ENCODE measurements at places on chromosomes 1 and 21.

GRCh38 chr1:94037392-94038229 lies 83.3 kb downstream of the ABCA4 start:
- DNase-seq, result no peak

- DNase-seq, result no peak
Measured at GRCh38 chr1:29984862-29985605, 738.4 kb downstream of the MATN1 start.

DNA sequence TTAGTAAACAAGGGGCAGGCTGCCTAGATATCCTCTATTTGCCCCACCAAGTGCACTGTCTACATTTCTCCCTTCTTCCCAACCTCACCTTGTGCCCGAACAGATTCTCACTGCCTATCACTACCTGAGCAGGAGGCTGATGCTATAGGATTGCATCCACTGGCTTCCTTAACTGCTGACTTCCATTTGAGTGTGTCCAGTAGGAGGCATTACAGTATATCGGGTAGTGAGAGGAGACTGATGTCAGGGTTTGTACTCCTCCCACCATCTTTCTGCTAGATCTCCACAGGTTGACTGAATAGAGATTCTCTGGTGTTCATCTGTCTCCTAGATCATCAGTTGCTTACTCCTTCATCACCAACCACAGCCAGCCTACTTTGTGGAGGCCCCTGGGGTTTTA lies 796.3 kb downstream of the LRRIQ3 start:
- DNase-seq, result no peak

- DNase-seq, result no peak
Measured at GRCh38 chr1:86515597-86515996, 31.3 kb upstream of the CLCA4 start.

GRCh38 chr1:231724876-231725647 lies 98.5 kb downstream of the DISC1 start:
- DNase-seq, result no peak

DNA sequence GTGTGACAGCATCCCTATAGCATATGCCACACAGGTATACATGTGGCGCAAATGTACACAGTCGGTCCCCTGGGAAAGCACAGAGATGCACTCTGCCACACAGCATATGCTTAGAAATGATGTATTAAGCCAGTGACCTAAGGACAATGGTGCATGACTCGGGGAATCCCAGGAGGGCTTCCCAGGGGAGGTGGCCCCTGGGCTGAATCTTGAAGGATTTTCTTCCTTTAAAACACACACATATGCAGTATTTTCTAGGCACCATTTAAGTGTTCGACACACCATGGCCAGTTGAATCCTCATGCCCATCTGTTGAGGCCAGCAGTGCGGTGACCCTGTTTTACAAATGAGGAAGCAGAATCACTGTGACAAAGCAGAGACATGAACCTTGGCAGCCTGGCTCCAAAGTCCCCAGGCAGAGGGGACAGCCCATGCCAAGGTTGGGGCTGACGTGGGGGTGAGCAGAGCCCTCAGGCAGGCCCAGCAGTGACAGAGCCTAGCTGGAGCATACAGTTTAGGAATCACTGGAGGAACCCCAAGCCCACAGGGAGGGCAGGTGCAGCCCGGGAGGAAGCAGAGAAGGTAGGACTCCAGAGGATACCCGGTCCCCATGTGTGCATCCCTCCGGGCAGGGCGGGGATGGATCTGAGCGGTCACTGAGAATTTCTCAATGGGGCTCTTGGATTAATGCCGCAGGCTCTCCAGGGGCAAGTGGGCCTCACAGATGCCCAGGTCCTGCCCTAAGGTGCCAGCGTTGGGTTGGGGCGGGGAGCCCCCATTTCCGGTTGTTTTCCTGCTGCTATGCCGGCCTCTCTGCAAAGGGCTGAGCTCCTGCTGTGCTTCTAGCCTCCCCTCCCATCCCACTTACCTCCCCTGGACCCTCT lies 28.4 kb downstream of the WNT3A start:
- no peak for DNase-seq

GRCh38 chr1:17587693-17588047 lies 48.2 kb downstream of the ARHGEF10L start:
- DNase-seq, result no peak

GRCh38 chr21:44596068-44596725 lies 3.9 kb upstream of the KRTAP10-6 start:
- peak; percentile 12 for DNase-seq

DNA sequence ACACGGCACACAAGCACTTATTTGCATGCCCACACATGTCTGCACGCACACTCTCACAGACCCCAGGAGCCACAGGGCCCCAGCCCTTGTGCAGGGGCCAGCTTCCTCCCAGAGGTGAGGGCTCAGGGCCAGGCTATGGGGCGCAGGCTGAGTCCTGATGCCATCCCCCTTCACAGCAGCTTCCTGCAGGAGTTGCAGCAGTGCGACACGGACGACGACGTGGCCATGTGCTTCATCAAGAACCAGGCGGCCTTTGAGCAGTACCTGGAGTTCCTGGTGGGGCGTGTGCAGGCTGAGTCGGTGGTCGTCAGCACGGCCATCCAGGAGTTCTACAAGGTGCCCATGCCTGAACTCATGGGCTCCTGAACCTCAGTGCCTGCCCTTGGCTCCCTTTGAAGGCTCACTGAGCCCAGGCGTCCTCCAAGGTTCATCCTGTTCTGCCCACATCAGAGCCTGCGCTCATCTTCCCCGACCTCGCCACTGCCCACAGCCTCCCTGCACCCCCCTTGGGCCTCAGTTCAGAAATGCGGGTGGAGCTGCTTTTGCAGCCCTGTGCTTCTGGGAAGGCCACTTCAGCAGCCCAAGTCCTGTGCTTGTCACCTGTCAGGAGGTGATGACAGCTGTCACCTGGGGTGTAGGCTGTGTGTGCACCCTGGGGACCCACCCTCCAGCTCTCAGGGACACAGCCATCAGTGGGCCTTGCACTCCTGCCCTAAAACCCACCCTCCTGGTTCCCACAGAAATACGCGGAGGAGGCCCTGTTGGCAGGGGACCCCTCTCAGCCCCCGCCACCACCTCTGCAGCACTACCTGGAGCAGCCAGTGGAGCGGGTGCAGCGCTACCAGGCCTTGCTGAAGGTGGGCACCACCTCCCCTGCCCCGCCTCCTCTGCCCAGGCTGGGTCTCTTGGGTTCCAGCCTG lies 66.6 kb downstream of the TRIM11 start:
- DNase-seq, result no peak

DNA sequence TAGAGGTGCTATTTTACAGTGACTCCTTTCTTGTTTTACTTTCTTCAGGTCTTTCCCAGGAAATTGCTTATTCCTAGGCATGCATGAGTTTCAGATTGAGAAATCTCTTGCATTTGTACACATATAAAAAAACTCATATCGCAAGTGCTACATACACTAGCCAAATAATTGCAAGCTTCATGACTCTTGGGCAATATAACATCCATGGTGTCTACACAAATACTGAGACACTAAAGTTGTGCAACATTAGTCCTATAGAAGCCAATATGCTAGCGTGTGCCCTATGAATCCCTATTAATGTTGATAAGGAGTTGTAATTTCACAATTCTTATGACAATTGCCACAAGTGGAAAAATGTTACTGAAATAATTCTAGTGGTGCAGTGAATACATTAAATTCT lies 591.0 kb downstream of the ADGRL2 start:
- no peak for DNase-seq

DNA sequence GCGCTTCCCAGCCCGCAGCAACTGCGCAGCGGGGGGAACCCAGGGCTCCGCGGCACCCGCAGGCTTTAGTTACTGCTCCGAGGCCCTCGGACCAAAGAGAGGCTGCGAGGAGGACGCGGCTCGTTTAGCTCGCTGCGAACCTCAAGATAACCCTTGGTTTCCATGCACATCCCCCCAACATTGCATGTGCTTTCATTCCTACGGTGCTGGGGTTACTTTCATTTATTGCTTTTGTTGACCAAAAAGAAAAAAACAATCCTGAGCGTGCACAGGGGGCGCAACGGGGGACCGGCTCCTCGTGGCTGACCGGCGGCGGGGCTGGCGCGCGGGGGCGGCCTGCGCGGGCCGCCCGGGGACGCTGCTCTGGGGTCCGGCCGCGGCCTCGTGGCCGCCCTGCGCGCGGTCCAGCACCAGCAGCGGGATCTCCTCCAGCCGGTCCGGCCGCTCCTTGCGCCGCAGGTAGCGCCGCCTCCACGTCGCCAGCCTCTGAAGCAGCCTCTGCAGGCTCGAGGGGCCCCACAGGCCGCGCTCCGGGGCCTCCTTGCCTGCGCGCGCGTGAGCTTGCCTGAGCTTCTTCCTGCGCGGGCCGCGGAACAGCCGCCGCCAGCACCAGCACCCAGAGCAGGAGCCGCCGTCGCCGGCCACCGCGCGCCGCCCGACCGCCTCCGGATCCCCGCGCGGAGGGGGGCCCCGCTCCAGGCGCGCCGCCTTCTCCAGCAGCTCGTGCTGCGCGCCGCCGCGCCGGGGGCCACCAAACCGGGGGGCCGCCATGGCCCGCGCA lies 77.4 kb downstream of the DESI2 start:
- DNase-seq, result peak; percentile 37

DNA sequence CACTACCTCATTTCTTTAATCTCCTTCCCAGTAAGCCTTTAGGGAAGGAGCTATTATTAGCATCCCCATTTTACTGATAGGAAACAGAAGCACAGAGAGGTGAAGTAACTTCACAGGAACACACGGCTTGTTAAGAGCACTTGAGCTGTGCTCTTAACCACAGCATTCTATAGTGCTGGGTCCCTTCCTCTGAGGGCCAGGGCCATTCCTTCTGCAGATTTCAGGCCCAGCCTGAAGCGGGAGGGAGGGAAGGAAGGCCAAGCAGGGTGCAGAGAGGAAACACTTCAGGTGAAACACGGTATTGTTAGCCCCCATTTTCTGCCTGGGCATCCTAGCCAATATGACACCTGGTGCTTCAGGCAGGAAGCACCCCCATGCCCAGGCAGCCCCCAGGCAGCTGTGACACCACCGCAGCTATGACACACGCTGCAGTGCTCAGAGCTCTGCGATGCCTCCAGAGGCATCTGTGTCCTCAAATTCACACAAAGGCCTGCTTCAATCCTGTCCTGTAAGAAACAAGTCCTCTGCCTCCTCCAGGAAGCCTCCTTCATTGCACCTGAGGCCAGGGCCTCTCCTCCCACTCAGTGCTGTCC lies 4.5 kb upstream of the EXTL1 start:
- DNase-seq, result no peak

DNA sequence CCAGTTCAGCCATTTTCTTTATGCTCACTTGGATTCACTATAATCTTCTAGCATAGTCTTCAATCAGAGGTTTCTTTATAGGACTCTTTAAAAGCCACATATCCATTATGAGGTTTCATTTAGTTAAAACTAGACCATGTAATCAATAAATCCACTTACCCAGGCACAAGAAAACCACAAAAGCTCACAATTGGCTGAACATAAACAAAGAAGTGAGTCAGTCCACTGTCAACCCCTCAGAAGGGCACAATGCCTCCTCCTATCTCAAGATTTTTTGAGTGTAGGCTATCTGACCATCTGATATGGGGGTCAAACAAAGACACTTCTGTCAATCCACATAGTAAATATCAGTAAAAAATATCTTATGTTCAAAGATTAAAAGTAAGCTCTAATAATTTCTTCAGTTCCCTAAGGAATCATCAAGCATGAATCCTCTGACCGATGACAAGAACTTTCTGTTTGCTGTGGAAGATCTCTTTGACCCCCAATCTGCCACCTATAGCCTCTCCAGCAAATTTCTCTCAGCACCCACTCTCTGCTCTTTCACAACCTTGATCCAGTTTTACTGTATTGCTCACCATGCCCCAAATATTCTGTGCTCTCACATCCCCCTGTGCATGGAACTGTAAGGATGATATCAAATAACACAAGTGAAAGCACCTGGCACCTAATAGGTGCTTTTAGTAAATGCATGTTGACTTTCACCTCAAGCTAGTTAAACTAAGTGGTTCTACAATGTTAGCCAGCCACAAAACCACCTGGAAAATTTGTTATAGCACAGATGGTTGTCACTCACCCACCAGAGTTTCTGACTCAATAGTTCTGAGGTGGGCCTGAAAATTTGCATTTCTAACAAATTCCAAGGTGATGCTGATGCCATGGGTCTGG lies 16.7 kb downstream of the RAB3B start:
- no peak for DNase-seq

DNA sequence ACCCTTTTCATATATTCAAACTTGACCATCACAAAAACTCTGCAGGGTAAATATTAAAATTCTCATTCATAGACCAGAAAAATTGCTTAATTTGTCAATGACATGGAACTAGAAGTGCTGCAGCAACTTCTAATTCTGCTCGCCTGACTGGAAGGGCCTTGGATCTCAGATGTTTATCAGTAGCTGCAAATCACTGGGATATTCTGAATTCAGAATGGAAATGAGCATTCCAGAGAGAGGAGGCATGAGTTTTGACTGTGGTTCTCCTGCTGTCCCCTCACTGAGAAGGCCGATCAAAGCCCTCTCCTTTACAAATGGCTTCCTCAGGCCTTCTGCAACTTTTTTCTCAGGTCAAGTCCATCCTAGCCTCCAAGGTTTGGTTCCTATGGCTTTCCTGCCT lies 171.3 kb upstream of the FAM78B start:
- DNase-seq, result no peak

DNA sequence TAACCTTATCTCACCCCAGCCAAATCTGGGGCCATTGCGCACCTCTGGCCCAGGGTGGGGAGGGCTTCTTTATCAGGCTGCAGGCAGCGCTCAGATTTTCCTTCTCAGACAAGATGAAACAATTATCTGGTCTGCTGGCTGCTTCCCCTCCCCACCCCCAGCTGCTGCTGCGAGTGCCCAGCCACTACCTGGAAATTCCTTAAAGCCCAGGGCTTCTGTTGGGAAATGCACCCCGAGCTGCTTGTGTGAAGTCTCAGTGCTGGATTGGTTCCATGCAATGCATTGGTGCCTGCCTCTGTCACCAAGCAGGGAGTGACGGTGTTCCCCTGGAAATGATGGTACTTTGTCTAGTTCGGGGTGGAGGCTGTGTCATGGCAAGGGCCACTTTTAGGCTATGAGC lies 18.5 kb upstream of the ACTL8 start:
- no peak for DNase-seq

DNA sequence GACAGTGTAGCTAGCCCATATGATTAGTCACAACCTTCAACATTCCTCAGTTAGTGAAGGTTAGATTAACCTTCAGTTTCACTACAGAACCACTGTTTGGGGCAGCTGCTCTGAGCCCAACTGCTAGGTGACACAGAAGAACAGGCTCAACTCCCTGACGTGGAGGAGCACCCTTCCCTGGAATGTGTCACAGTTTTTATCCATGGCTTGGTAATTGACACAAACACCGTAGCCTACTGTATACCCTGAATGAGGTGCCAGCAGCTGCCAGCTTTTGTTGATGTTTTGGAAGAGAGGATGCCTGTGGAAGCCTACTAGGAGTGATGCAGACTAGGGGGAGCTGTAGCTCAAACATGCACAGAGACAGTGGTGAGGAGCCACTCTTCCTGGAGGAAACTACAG lies 56.6 kb upstream of the CR2 start:
- DNase-seq, result no peak

GRCh38 chr1:159067699-159068621 lies 8.6 kb downstream of the AIM2 start:
- no peak for DNase-seq

- DNase-seq, result no peak
Measured at GRCh38 chr1:178126261-178126660, 32.4 kb downstream of the RASAL2 start.

- no peak for DNase-seq
Measured at GRCh38 chr1:160108888-160109662, 6.5 kb upstream of the ATP1A2 start.

- no peak for DNase-seq
Measured at GRCh38 chr1:198806861-198807260, 168.0 kb downstream of the PTPRC start.

GRCh38 chr1:155181371-155182051 lies 7.9 kb downstream of the TRIM46 start:
- DNase-seq, result no peak

GRCh38 chr1:184395370-184395769 lies 8.5 kb downstream of the C1orf21 start:
- DNase-seq, result no peak
